ENCODE measurements at places on chromosomes 2 and 18.

- H3K4me1 ChIP-seq, result peaks cover 6% of the 10 kb centered on the region
- no peaks in the 10 kb centered on the region for H3K27me3 ChIP-seq
- H3K36me3 ChIP-seq, result no peaks in the 10 kb centered on the region
- peak overlapping the region; percentile 84 for H3K27ac ChIP-seq
- peak; percentile 24 for DNase-seq
These were observed 862 bp upstream of the TMEM177 start for GRCh38 chr2:119678021-119678656.

DNA sequence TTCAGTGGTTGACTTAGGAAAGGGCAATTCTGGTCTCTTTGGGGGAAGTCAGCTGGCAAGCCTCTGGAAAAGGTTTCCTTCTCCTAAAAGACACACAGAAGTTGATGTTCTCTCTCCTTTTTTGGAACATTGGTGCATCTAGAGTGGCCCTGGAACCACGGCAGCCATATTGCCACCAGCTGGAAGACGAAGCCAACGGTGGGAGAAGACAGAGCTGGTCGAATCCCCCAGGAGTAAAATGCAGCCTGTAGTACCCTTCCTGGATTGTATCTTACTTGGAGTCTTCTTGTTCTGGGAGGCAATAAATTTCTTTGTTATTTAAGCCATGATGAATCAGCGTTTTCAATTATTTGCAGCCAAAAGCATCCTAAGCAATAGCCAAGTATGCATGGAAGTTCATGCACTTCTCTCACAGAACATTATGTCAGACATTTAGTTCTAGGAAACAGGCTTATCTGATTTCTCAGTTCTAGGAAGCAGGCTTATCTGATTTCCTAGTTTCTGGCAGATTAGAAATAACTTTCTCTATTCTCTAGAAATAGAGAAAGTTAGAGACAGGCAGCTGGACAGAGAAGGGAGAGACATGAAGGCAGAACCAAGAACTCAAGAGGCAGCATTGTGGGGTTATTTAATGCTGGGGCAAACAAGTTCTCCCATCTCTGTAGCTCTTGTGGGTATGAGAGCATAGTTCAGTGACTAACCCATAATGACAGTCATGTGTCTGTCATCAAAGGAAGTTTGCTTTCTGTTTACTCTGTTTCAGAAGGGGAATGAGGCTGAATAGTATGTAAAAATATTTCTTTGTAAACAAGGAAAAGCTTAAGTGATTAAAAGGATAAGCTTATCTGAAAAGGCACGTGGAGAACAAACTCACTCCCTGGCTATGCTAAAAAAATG, 40.5 kb upstream of the NABP1 start:
- H3K4me3 ChIP-seq, result no peak overlapping the region
- H3K27ac ChIP-seq, result peak overlapping the region; percentile 70
- no peaks in the 10 kb centered on the region for H3K4me1 ChIP-seq
- no peak for DNase-seq
- H3K27me3 ChIP-seq, result no peaks in the 10 kb centered on the region
- no peaks in the 10 kb centered on the region for H3K36me3 ChIP-seq

- no peaks in the 10 kb centered on the region for H3K27me3 ChIP-seq
- H3K4me1 ChIP-seq, result no peaks in the 10 kb centered on the region
- no peak for DNase-seq
- no peak overlapping the region for H3K4me3 ChIP-seq
- no peaks in the 10 kb centered on the region for H3K36me3 ChIP-seq
- no peak overlapping the region for H3K27ac ChIP-seq
These were observed 71.5 kb downstream of the SNTG2 start for GRCh38 chr2:1022178-1022577.

- no peaks in the 10 kb centered on the region for H3K36me3 ChIP-seq
- H3K27me3 ChIP-seq, result no peaks in the 10 kb centered on the region
- no peak overlapping the region for H3K4me3 ChIP-seq
- H3K27ac ChIP-seq, result no peak overlapping the region
These were observed 1.8 kb downstream of the CBLN2 start for GRCh38 chr18:72542342-72542741.

GRCh38 chr2:64467096-64467843, 13.3 kb downstream of the LGALSL start:
- no peak overlapping the region for H3K27ac ChIP-seq
- DNase-seq, result no peak
- H3K27me3 ChIP-seq, result no peaks in the 10 kb centered on the region
- peaks cover 8% of the 10 kb centered on the region for H3K4me1 ChIP-seq

DNA sequence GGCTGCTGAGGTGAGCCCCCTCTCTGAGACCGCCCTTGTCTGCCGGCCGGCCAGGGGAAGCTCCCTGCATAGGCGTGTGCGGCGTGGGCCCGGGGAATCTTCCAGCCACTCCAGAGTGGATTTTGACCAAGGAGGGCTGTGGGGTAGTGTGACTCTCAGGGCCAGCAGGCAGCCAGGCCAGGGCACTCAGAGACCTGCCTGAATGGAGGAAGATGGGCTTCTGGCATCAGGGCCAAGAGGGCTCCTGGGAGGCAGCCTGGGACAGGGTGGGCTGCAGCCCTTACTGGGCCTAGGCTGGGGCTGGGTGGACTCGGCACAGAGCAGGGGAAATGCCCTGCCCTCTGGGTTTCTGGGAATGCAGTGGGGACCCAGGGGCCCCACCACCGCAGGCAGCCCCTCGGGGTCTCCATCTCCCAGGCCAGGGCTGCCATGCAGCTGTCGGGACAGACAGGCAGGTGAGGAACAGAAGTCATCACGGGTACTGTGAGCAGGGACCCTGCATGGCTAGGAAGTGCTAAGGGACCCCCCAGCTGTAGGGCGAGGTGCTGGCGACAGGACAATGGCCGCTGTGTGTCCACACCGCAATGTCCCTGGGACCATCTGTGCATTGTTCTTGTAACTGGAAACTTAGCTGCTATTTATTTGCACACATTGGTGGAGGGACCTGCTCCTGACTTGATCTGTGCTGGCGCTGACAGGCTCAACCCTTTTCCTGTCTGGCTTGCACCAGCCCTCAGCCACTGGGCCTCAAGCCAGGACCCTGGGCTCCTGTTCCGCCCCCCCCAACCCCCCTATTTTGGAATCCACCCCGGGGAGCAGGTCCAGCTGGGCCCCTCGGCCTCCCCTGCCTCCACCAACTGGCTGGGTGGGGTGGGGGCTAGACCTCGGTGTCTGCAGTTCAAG, 4.1 kb downstream of the PDCD1 start:
- no peak for DNase-seq
- H3K4me3 ChIP-seq, result no peak overlapping the region
- H3K27me3 ChIP-seq, result no peaks in the 10 kb centered on the region
- no peak overlapping the region for H3K27ac ChIP-seq
- peaks cover 11% of the 10 kb centered on the region for H3K4me1 ChIP-seq
- no peaks in the 10 kb centered on the region for H3K36me3 ChIP-seq

GRCh38 chr2:2704428-2705090, 373.5 kb upstream of the MYT1L start:
- no peak overlapping the region for H3K27ac ChIP-seq
- H3K27me3 ChIP-seq, result no peaks in the 10 kb centered on the region
- H3K36me3 ChIP-seq, result no peaks in the 10 kb centered on the region
- H3K4me1 ChIP-seq, result no peaks in the 10 kb centered on the region
- no peak for DNase-seq

DNA sequence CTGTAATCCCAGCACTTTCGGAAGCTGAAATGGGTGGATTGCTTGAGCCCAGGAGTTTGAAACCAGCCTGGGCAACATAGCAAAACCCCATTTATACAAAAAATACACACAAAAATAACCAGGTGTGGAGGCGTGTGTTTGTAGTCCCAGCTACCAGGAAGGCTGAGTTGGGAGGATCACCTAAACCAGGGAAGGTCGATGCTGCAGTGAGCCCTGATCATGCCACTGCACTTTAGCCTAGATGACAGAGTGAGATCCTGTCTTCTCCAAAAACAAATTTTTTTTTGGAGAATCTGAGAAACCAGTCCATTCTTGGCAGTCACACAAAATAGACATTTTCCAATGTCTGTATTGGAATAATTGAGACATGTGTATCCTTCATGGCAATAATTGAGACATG, 46.8 kb downstream of the RAB27B start:
- no peaks in the 10 kb centered on the region for H3K27me3 ChIP-seq
- H3K4me1 ChIP-seq, result no peaks in the 10 kb centered on the region
- no peaks in the 10 kb centered on the region for H3K36me3 ChIP-seq
- H3K4me3 ChIP-seq, result no peak overlapping the region

GRCh38 chr2:102891296-102891695, 129.5 kb downstream of the TMEM182 start:
- DNase-seq, result no peak
- no peaks in the 10 kb centered on the region for H3K27me3 ChIP-seq
- no peaks in the 10 kb centered on the region for H3K4me1 ChIP-seq
- H3K36me3 ChIP-seq, result no peaks in the 10 kb centered on the region
- no peak overlapping the region for H3K4me3 ChIP-seq

DNA sequence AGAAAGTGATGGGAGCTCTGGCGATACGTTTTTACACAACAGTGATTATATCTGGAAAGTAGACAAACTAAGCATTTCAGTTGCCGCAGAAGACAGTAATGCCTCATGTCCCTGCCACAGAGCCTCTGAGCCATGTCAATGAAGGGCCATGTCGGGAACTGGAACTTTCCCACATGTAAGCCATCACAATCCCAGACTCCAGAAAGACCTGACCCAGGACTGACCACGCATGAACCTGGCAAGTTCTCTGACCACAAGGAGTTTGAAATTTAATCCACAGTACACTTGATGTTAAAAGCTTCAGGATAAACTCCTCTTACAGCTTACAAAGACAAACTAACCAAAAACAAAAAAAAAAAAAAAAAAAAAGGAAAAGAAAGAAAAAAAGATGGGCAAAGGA, 267.3 kb downstream of the SLC8A1 start:
- no peak for DNase-seq
- H3K36me3 ChIP-seq, result no peaks in the 10 kb centered on the region
- H3K27ac ChIP-seq, result no peak overlapping the region
- no peaks in the 10 kb centered on the region for H3K27me3 ChIP-seq

DNA sequence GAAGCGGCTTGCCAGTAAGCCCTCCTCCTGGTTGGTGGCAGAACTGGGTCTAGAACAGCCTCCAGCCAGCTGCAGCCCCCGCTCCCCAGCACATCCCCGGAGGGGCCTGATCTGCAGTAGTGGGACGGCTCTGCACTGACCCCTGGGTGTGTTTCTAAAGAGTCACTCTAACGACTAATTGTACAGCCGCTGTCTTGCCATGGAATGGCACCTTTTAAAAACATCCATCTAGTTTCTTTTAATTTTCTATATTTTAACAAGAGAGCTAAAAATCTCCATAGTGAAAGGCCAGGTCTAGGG, 82.0 kb downstream of the MTCL1 start:
- H3K4me1 ChIP-seq, result no peaks in the 10 kb centered on the region
- no peaks in the 10 kb centered on the region for H3K27me3 ChIP-seq
- H3K36me3 ChIP-seq, result no peaks in the 10 kb centered on the region
- peak; percentile 25 for DNase-seq
- H3K27ac ChIP-seq, result no peak overlapping the region

DNA sequence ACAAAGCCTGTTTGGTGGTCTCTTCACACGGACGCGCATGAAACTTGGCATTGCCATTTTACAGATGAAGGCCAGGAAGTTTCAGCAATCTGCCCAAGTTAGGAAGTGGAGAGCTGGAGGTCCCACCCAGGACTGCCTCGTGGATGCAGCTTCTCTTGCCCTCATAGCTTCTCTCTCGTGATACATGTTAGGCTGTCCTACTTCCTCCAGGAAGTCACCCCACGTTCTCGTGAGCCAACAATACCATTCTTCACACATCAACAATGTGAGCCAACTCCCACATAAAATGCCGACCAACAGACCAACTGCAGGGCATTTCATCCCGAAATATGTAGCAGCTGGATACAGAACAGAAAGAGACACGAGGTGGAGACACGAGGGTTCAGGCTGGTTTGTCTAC, 85.3 kb downstream of the MREG start:
- no peaks in the 10 kb centered on the region for H3K27me3 ChIP-seq
- no peak overlapping the region for H3K27ac ChIP-seq
- no peak for DNase-seq
- H3K36me3 ChIP-seq, result no peaks in the 10 kb centered on the region

- H3K27ac ChIP-seq, result no peak overlapping the region
- DNase-seq, result no peak
- H3K36me3 ChIP-seq, result no peaks in the 10 kb centered on the region
- no peak overlapping the region for H3K4me3 ChIP-seq
- H3K4me1 ChIP-seq, result no peaks in the 10 kb centered on the region
- H3K27me3 ChIP-seq, result no peaks in the 10 kb centered on the region
These were observed 320.3 kb upstream of the VRK2 start for GRCh38 chr2:57726294-57726693.

DNA sequence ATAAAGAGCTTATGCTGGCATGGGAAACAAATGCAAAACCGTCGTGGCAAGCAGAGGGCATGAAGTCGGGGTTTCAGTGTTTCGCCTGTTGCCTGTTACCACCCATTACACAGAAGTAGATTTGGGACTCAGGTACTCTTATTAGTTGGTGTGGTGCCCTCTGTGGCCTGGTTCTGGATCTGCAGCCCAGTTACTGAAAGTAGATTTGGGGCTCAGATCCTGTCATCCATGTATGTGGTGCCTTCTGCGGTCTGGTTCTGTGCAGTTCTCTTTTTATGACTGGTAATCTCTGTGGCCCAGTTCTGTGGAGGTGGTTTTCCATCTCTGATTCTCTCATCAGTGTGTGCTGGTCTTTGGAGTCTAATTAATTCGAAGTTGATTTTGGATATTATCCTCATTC, 45.2 kb downstream of the ADNP2 start:
- H3K4me3 ChIP-seq, result no peak overlapping the region
- no peaks in the 10 kb centered on the region for H3K36me3 ChIP-seq
- H3K27me3 ChIP-seq, result no peaks in the 10 kb centered on the region
- no peak for DNase-seq

DNA sequence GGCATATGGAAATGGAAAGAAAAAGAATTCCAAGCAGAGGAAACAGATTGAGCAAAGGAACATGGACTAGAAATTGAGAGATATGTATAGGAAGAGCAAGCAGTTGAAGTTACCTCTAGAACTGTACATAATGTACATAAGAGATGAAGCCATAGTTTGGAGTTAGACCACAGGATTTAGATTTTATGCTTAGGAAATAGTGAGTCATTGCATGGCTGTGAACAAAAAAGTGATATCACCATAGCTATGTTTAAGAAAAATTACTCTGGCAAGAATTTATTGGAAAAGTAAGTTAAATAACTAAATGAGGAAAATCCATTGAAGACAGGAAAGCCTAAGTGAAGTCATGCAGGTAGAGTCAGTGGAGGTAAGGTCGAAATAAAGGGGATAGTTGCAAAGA, 99.4 kb upstream of the GALNT5 start:
- no peak overlapping the region for H3K27ac ChIP-seq
- peaks cover 12% of the 10 kb centered on the region for H3K4me1 ChIP-seq

- no peaks in the 10 kb centered on the region for H3K36me3 ChIP-seq
- H3K4me3 ChIP-seq, result no peak overlapping the region
- H3K27me3 ChIP-seq, result no peaks in the 10 kb centered on the region
- DNase-seq, result no peak
- no peaks in the 10 kb centered on the region for H3K4me1 ChIP-seq
These were observed 112.0 kb upstream of the THOC1 start for GRCh38 chr18:379681-380330.

- H3K27me3 ChIP-seq, result no peaks in the 10 kb centered on the region
- no peaks in the 10 kb centered on the region for H3K4me1 ChIP-seq
- no peak for DNase-seq
These were observed 32.8 kb downstream of the COBLL1 start for GRCh38 chr2:164808776-164809175.
